ENCODE measurements at places on chromosomes 5 and 9. TPM values are rescaled to one million over a fixed set of nuclear protein-coding genes. Genes with fewer than 3 reads are reported as not detected.

The INPP5E gene
- total RNA-seq, result 11.4 TPM

The SLC6A3 gene
- total RNA-seq, result not detected

The ANKRD33B gene
- total RNA-seq, result 5.7 TPM

The RALGDS gene
- total RNA-seq, result 58.4 TPM

The BTNL9 gene
- 407 TPM for total RNA-seq

The BTNL3 gene
- total RNA-seq, result 0.29 TPM

The TYRP1 gene
- total RNA-seq, result not detected

The MRPS30 gene
- 28.5 TPM for total RNA-seq

The PRRT1B gene
- total RNA-seq, result not detected

The CCDC192 gene
- 0.51 TPM for total RNA-seq

The OBP2B gene
- total RNA-seq, result not detected

The CFAP77 gene
- total RNA-seq, result not detected

The RNF20 gene
- 34.2 TPM for total RNA-seq

The OR1J2 gene
- total RNA-seq, result not detected

The TXNDC8 gene
- not detected for total RNA-seq

The ZNF618 gene
- total RNA-seq, result 8.2 TPM

The SH3GL2 gene
- not detected for total RNA-seq

The ACTBL2 gene
- not detected for total RNA-seq

The WWC1 gene
- total RNA-seq, result 4.2 TPM

The PCDHGA1 gene
- 0.48 TPM for total RNA-seq

The GPR151 gene
- total RNA-seq, result not detected

The ADAMTSL2 gene
- 2.5 TPM for total RNA-seq

The CATSPER3 gene
- total RNA-seq, result 0.61 TPM

The SLC6A19 gene
- total RNA-seq, result 0.32 TPM

The NR2F1-AS1 gene
- 23.2 TPM for total RNA-seq

The BTNL8 gene
- total RNA-seq, result 0.96 TPM

The SERF1A gene
- 6.2 TPM for total RNA-seq

The TNFSF8 gene
- 4.6 TPM for total RNA-seq

The IL5 gene
- not detected for total RNA-seq

The PKD2L2 gene
- not detected for total RNA-seq

The C8G gene
- total RNA-seq, result not detected

The PRUNE2 gene
- 13.9 TPM for total RNA-seq

The MYO10 gene
- 21.2 TPM for total RNA-seq

The PCDHB6 gene
- 0.48 TPM for total RNA-seq

The FGF18 gene
- total RNA-seq, result 1.7 TPM

The C9orf50 gene
- total RNA-seq, result not detected

The RAB14 gene
- 56.9 TPM for total RNA-seq

The CDH9 gene
- not detected for total RNA-seq

The PCDHA12 gene
- total RNA-seq, result 0.29 TPM

The PCDHGA3 gene
- total RNA-seq, result 2.2 TPM

The RXRA gene
- 129 TPM for total RNA-seq

The SH3PXD2B gene
- 56.6 TPM for total RNA-seq

The CBY3 gene
- not detected for total RNA-seq

The ORM2 gene
- not detected for total RNA-seq

The PCDH12 gene
- 6.4 TPM for total RNA-seq

The CDC20B gene
- not detected for total RNA-seq

Data from mesenteric fat pad (tissue), 1 donor.